ENCODE measurements at places on chromosomes 1 and 21.

GRCh38 chr1:185241127-185241526 lies 75.9 kb downstream of the IVNS1ABP start:
- no peak for DNase-seq

GRCh38 chr1:53298045-53298637 lies 29.7 kb downstream of the LRP8 start:
- DNase-seq, result no peak

DNA sequence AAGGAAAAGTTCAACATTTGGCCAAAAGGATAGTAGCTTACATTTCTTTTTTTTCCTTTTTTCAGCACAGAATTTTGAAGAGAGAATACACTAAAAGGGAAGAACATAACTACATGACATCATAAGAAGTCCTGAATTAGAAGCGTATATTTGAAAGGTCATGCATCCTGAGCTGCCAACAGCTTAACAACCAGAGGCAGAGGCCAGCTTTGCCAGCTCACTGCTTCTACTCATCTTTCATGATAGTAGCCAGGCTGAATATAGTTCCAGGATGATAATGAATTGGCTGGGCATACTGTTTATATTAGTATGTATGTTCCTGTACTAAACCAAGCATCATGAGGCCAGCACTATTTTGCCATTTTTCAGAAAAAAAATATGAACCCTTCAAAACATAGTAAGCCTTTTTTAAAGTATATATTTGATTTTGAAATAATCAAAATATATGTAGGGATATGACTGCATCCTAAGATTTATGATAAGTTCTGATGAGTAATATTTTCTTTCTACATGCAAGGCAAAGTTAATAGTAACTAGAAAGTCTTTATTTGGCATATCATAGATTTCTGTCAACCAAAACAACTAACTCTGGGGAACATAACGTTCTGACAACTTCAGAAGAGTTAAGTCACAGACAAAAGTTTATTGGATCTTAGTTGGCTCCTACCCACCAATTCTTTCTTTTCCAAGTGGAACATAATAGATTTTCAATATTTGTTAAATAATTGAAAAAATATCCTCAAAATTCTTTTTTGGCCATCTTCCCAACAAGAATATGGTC lies 123.2 kb downstream of the DPYD start:
- DNase-seq, result peak; percentile 66

DNA sequence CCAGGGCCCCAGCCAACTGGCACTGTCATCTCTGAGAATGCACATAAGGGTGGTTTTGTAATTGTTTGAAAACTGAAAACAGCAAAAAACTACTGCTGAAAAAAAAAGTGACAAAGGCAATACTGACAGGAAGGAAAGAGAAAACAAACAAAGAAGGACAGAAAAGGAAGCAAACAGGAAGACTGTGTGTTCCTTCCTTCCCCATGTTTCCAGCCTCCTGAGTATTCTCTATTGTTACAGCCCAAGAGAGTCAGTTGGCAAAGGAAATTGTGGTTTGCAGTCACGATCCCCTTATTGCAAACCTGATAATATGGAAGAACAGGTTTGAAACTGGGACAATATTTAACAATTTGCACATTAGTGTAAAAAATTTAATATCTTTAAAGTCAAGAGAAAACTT lies 1177.6 kb downstream of the PLA2G4A start:
- no peak for DNase-seq

DNA sequence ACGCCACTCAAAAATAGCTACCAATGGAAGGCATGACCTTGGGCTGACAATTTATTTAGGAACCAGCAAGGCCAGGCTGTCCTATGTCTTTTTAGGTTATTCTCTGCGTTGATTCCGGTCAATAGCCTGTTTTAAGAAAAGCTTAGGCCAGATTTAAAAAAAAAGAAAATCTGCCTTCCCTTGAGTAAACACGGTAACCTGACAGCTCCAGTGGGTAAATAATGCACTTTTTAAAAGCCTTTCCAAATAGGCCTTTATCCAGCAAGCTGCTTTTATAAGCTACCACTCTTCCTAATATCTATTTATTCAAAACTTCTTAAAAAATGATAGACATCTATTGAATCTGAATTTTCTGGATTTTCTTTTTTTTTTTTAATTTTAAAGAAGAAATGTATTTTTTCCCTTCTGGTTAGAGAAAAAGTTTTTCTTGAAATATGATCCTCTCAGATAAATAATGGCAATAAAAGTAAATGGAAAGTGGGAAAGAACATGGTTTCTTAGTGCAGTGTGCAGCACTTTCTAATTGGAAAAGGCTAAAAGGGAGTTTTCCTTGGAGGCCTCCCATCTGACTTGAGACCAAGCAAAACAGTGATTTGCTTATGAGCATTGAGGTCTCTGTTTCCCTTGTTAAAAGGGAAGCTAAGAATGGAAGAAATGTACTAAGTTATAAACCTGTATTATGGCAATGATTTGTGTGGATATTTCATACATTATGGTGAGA lies 281.0 kb upstream of the RUNX1 start:
- DNase-seq, result peak; percentile 43

GRCh38 chr21:34198231-34199120 lies 125.1 kb downstream of the MRPS6 start:
- DNase-seq, result no peak

DNA sequence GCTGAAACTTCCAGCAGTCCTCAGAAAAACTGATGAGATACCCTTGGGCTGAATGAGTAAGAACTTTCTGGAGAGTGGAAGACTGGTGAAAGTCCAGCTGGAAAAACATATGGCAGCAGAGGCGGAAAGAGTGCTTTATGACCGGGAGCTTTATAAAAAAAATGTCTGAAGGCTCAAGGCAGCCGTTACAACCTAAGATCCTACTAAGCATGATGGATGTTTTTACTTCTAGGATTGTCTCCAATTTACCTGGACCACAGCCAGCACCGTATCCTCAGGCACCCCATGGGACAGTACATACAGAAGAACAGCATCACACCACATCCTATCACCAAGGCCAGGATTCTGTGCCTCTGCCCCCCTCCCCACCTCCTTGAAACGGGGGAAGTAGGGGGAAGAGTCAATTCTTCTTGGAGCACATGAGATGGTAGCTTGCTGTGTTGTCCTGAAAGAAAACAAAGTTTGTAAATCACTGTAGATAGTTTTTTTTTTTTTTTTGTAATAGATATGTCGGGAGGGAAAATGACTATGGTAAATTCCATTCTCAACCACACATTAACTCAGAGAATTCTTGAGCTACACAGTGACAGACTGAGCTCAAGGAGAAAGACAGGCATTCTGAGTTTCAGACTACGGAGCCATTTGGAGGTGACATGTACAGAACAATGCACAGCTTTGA lies 11.8 kb upstream of the IRF2BP2 start:
- DNase-seq, result peak; percentile 67

DNA sequence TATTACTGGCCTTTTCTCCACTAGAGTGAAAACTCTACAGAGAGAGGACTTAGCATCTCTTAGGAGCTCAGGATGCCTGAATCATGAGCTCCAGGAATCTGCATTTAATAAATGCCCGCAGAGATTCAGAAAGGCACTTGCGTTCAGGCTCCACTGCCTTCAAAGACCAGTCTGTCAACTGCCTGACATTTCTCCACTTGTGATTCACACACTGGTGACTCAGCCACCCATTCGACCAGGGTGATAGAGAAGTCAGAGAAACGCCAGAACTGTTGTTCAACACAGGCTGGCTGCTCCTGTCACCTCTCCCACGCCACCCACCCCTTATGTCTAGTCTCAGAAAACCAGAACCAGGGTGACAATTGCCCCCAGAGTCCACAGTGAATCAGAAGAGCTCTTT lies 26.9 kb upstream of the LBR start:
- peak; percentile 79 for DNase-seq

GRCh38 chr21:43332861-43333297 lies 94.1 kb downstream of the SIK1 start:
- no peak for DNase-seq

GRCh38 chr1:159170639-159171038 lies 776 bp upstream of the CADM3 start:
- no peak for DNase-seq

GRCh38 chr1:32797456-32797855 lies 19.7 kb downstream of the YARS1 start:
- no peak for DNase-seq

GRCh38 chr1:204256531-204256930 lies 42.7 kb upstream of the GOLT1A start:
- no peak for DNase-seq

- DNase-seq, result no peak
These were observed 144.9 kb downstream of the HIVEP3 start for GRCh38 chr1:41773842-41774241.

GRCh38 chr1:225694151-225694603 lies 41.3 kb upstream of the ENAH start:
- DNase-seq, result peak; percentile 23

GRCh38 chr1:11800391-11800755 lies 5.4 kb downstream of the MTHFR start:
- DNase-seq, result no peak

- DNase-seq, result peak; percentile 77
These were observed 679 bp downstream of the ABL2 start for GRCh38 chr1:179228783-179229213.

- DNase-seq, result peak; percentile 75
These were observed 40.9 kb downstream of the CLIC4 start for GRCh38 chr1:24786191-24786590.

GRCh38 chr1:244326757-244327156 lies 125.0 kb downstream of the ADSS2 start:
- DNase-seq, result no peak

DNA sequence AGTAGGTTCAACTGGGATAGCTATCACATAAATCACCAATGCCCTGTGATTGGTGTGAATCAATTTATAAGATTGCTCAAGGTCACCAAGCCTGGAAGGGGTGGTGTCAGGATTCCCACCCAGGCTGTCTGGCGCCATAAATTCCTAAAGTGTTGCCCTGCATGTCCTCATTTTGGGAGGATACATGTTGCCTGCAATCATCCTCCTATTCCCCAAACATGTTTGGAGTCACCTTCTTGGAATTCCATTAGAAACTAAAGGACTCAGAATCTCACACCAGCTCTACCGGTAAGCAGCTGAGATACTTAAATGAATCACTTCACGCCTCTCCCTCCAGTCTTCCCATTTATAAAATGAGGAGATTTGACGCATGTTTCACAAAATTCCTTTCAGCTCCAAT lies 54.1 kb upstream of the SLC45A1 start:
- no peak for DNase-seq

DNA sequence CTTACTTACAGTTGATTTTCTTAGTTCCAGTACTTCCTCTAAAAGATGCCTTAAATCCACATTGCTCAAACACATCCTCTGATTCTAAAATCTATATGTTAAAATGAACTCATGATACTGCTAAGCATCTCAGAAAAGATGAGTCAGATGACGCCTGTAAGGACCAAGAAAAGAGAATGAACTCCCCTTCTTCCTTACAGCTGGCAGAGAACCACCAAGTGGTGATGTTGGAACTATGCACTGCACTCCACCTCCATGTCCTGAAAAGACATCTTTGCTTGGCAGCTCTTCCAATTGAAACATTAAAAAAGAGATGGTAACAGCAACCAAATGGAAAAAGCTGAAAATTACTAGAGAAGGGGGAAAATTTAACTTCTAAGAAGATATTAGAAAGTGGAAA lies 648.8 kb downstream of the PTPRC start:
- DNase-seq, result no peak

All from adipocyte (in vitro differentiated cells).